Mesenchymal stem cell (in vitro differentiated cells and primary cell): ENCODE measurements at places on chromosomes 1 and 21.
A peak's percentile ranks its signal among the peaks of the same experiment; 100 is the strongest.

- peaks cover 8% of the 10 kb centered on the region for H3K4me1 ChIP-seq
- peak overlapping the region; percentile 83 for H3K4me3 ChIP-seq
- DNase-seq = peak; percentile 84
- no peaks in the 10 kb centered on the region for H3K27me3 ChIP-seq
- H3K36me3 ChIP-seq = peaks cover 12% of the 10 kb centered on the region
Observed at GRCh38 chr1:151326619-151327222, 495 bp downstream of the PI4KB start.

GRCh38 chr1:47178020-47178419, 11.8 kb downstream of the PDZK1IP1 start:
- H3K36me3 ChIP-seq = no peaks in the 10 kb centered on the region
- no peak overlapping the region for H3K4me3 ChIP-seq
- H3K27me3 ChIP-seq = peaks cover 24% of the 10 kb centered on the region
- H3K27ac ChIP-seq = no peak overlapping the region

DNA sequence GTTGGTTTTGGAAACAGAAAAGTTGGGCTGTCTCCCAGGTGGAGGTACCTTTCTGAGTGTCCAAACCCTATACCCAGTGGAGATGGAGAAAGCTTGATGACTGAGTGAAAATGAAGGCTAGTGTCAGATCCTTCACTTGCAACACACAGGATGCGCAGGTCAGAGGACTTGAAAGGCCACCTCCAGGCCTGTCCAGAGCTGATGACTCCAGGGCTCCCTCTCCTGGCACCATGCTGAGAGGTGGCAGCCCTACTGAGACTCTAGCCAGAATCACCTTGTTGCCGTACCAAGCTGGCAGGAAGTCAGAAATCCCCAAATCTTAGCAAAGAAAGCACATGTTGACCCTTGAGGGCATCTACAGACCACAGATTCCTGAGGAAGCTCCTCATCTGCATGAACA, 16.4 kb downstream of the KNCN start:
- no peaks in the 10 kb centered on the region for H3K36me3 ChIP-seq
- H3K27ac ChIP-seq = no peak overlapping the region
- DNase-seq = peak; percentile 31
- H3K27me3 ChIP-seq = peaks cover 90% of the 10 kb centered on the region
- no peak overlapping the region for H3K4me3 ChIP-seq
- peaks cover 6% of the 10 kb centered on the region for H3K4me1 ChIP-seq

DNA sequence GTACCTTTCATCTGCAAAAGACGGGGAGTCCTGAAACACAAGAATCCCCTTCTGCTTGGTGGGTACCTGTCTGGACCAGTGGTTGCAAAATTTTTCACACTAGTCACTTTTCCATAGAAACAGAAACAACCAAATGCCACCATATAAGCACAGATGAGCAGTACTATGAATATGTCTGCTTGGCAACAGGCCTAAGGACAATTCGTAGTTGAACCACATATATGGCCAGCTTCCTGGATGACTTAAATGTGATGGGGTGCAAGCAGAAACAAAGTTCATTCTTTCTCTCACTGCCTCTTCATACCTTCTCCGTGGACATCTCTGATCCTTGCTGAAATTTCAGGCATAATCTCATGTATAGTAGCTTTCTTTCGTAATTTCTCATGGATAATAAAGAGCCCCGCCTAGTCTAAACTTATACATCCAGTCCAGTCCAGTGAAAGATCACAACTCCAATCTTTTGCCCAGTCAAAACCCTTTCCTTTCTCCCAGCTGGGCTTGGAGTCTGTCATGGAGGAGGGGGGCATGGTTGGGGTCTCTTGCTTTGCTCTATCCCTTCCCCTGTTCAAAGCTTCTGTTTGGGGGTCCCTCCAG, 7.0 kb downstream of the FCAMR start:
- no peak overlapping the region for H3K27ac ChIP-seq
- H3K4me1 ChIP-seq = peaks cover 7% of the 10 kb centered on the region
- H3K4me3 ChIP-seq = no peak overlapping the region
- no peaks in the 10 kb centered on the region for H3K36me3 ChIP-seq
- peaks cover 39% of the 10 kb centered on the region for H3K27me3 ChIP-seq

DNA sequence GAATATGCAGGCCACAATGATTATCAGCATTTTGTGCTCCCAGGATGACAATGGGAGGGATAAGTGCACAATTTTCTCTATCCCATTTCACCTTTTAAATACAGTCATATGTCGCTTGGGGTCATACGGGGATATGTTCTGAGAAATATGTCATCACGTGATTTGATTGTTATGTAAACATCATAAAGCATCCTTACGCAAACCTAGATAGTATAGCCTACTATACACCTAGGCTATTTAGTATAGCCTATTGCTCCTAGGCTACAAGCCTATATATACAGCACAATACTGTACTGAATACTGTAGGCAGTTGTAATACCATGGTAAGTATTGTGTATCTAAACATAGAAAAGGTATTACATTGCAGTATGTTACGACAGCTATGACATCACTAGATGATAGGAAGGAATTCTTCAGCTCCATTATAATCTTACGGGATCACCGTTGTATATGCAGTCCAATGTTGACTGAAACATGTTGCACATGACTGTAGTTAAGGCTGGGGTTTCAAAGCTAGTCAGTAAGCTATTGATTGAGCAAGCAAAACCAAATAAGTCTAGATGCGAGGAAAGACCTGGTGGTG, 18.9 kb downstream of the RUSC1 start:
- no peak overlapping the region for H3K4me3 ChIP-seq
- no peaks in the 10 kb centered on the region for H3K27me3 ChIP-seq
- no peak overlapping the region for H3K27ac ChIP-seq
- H3K4me1 ChIP-seq = no peaks in the 10 kb centered on the region
- peaks cover 85% of the 10 kb centered on the region for H3K36me3 ChIP-seq

- no peaks in the 10 kb centered on the region for H3K27me3 ChIP-seq
- H3K27ac ChIP-seq = no peak overlapping the region
- no peaks in the 10 kb centered on the region for H3K4me1 ChIP-seq
- no peak for DNase-seq
- no peaks in the 10 kb centered on the region for H3K36me3 ChIP-seq
Observed at GRCh38 chr1:101816262-101816661, 180.5 kb downstream of the OLFM3 start.

GRCh38 chr1:184110272-184111204, 59.0 kb downstream of the TSEN15 start:
- H3K27me3 ChIP-seq = no peaks in the 10 kb centered on the region
- H3K36me3 ChIP-seq = no peaks in the 10 kb centered on the region
- H3K4me3 ChIP-seq = no peak overlapping the region
- peaks cover 4% of the 10 kb centered on the region for H3K4me1 ChIP-seq
